ENCODE measurements at places on chromosomes 13 and 19. TPM values are rescaled to one million over a fixed set of nuclear protein-coding genes. Genes with fewer than 3 reads are reported as not detected.

DNA sequence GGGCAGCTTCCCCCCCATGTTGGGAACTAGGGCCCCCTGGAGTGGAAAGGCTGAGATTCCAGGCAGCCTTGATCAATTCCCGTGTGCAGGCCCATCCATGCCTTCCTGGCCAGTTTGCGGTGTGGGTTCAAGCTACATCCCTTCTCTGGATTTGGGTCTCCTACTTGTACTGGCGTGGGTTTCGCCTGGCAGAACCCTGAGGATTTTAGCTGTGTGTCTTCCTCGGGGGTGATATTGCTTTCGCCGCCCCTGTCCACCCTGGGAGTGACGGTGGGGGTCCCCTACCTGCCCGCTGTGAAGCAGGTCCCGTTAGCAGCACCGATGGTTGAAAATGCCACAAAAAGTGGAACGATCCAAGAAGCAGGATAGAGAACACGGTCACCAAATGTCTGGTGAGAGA, 11.4 kb downstream of the SLC7A9 start:
- no peak for DNase-seq

DNA sequence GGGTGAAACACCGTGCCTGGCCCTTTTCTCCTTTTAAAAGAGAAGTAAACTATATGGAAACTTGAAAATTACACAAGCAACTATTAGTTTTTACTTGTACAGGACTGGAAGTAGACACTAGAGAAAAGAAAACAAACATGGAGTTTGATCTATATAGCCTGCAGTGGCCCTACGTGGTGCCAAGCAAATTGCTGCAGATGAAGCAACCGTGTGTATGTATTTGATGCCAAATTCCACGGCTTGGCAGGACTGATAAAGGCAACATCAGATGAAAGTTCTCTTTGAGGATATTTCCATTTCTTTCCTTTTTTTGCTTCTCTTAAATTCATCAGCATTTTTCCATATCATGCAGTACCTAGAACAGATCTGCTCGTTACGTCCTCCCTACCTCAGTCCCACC, 49.8 kb downstream of the ATP8A2 start:
- no peak for DNase-seq

DNA sequence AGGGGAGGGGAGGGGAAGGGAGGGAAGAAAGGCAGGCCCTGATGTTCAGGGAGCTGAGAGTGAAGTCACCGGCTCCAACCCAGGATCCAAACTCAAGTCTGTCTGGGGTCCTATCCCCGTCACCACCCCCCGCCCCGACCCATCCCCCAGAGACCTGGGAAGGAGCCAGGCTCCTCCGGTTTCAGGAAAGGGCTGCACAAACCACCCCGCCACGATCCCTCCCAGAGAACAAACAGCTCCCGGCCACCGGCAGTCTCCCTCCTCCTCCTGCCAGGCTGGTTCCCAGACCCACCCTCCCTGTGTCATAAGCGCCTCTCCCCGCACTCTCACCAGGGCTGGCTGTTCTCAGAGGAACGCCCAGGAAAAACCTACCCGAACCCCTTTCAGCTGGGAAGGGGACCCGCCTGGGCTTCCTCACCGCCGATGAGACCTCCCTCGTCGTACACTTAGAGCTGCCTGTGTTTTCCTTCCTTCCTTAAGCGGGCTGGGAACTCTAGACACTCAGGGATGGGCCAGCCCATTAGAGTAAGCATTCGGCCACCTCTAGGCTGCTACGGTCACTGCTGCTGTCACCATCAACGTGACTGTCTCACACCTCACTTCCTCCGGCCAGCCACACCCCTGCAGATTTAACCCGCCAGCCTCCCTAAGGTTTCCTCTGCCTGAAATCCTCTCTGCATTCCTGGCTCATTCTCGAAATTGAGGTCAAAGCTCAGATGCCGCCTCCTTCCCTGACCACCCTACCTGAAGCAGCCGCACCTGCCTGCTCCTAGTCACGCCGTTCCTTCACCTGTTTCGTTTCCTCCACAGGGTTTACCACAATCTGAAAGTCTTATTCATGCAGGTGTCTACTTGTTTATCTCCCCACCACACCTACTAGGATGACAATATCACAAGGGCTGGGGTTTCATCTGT, 6.3 kb upstream of the RDH13 start:
- DNase-seq = peak; percentile 78

DNA sequence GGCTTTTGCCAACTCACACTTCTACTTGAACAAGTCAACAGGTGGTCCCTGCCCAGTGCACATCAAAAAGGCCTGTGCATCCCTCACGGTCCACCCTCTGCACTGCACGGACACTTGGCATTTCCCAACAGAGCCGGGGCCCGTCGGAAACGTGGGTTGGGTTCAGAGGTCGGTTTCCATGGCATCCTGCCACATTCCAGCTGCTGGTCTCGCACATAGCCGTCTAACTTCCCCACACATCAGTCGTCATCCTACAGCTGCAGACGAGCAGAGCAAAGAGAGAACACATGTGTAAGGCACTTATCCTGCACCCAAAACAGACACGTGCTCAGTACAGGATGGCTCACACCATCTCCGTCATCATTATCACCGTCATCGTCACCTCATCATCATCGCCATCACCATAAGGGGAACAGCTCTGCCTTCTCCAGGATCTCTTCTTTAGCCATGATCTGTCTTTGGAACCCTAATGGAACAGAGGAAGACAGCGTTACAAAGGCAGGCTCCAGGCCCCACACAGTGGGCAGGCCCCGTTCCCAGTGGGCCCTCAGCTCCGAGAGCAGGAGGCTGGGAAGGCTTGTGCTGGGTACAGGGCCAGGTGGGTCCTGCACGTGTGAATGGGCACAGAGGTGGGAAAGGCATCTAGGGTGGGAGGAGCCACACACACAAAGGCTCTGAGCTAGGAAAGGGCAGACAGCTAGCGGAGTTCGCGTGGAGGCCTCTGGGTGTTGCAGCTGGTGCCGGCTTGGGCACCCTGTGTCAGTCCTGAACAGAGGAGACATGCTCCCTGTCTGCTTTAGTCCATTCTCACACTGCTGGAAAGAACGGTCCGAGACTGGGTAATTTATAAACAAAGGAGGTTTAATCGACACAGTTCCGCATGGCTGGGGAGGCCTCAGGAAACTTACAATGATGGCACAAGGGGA, 170.8 kb upstream of the SOX1 start:
- DNase-seq = no peak

DNA sequence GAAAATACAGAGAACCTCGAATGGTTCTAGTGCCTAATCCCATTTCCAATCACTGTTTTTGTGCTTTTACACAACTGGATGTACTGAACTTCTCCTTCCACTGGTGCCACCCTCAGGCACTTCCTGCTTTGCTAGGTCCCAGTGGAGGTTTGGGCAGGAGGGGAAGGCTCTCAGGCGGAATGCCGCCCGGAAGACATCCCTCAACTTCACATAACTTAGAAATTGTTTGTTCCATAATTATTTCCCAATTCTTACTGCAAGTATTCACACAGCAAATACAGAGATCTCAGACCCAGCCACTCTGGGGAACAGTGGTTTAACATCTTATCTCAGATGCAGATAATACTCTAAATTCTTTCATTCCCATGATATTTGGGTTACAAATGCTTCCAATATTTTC, 195.7 kb upstream of the IPO5 start:
- no peak for DNase-seq

DNA sequence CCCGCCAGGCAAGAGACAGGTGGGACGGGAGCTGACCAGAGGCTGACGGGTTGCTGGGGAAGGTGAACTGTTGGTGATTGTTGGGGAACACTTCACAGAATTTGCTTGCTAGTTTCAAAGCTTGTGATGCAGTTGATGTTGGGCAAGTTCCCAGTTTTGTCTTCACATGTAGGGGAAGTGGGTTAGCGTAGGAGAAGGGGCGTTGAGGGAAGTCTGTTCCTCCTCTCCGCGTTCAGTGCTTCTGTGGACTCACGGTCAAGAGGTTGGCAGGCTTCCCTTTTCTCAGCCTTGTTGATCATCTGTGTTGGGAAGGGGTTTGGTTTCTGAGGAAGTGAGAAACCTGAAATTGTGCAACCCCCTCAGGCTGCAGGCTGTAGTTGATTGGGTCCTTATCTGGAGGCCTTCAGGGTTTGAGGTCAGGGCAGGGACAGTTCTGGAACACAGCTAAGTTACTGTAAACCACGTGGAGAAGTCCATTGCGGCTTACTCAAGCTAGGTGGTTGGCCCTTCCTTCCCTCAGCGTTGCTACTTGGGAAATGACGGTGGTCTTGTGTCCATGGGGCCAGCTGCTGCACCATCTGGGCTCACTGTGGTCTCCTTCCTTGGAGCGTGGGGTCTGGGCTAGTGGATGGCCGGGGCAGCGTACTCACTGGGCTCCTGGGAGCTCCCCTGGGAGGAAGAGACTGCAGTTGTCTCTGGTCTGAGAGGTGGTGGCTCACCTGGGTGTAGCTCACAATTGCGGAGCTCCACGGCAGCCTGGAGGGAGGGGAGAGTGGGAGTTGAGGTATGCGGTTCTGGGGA, 7.5 kb downstream of the RPS9 start:
- no peak for DNase-seq

The PRRG2 gene
- polyA plus RNA-seq = 7.0 TPM

The ITGBL1 gene
- polyA plus RNA-seq = 0.23 TPM

The LSR gene
- 133 TPM for polyA plus RNA-seq

The FXYD1 gene
- polyA plus RNA-seq = 0.17 TPM

Measured in mammary epithelial cell (primary cell).